ENCODE measurements at places on chromosomes 2 and 18.

DNA sequence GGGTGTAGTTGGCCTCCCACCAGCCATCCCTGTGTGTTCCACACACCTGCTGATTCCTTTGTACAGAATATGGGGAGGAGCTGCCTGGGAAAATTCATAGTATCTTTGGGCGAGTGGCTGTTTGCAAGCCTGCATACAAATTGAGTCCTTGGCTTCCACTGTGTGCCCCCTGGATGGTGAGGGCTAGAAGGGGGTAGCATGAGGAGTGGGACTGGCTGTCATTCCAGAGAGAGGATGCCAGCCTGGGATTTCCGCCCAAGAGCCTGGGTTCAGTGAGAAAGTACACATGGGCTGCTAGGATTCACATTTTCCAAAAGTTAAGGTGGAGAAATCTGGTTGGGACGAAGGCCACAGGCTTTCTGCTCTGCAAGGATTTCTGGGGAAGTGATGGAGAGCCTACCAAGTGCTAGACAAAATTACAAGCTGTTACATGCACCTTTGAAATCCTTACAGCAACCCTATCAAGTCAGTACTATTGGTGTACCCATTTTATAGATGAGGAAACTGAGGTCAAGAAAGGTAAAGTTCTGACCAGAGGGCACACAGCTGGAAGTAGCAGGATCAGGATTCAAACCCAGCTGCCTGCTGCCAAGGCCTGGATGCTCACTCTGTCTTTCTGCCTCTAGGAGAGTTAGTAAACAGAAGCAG lies 606 bp upstream of the TOGARAM2 start:
- no peak for DNase-seq

GRCh38 chr18:57942493-57942892 lies 101.5 kb upstream of the NEDD4L start:
- no peak for DNase-seq

- DNase-seq = no peak
Observed at GRCh38 chr2:141660232-141660631, 470.6 kb downstream of the LRP1B start.

DNA sequence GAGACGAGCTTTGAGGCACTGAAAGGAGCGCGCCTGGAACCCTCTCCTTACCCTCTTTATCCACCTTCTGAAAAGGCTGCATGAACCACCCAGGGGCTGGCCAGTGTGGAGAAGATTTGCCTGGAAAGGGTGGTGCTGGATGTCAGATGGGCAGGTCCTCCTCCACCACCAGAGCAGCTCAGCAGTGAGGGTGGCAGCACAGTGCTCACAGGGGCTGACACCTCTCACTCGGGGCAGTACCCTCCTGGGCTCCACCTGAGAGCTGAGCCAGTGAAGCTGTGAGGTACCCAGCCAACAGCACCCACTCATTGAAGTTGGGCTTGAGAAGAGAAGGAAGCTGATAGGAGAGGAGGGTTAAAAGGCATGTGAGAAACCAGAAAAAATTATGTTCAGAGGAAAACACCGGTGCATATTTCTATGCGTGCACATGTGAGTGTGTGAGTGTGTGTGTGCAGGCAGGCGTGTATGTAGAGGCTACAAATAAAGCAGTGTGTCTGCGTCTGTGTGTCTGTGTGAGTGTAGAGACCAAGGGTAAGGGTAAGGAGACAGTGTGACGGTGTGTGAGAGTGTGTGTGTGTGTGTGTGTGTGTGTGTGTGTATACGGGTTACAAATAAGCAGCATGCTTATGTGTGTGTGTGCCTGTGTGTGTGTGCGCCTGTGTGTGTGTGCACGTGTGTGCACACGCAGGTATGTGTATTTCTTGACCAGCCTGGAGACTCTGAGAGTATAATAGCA lies 40.7 kb downstream of the TEX44 start:
- DNase-seq = no peak

DNA sequence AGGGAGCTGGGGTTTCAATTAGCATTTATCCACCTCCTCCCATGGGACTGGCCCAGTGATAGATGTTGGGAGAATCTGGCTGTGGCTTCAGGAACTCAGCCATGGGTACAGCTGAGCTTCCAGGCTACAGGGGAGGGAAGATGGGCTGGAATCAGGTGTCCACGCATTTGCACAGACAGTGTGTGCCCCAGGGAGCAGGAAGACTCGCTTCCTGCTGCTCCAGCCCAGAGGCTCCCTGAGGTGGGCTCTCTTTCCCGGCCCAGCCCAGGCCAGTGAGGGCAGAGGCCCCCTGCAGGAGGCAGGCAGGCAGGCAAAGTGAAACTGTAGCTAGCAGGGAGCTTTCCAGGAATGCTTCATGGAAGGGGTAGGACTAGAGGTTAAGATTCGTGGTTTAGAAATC lies 28.7 kb downstream of the DYSF start:
- no peak for DNase-seq

GRCh38 chr18:23900994-23901393 lies 113.6 kb upstream of the TTC39C start:
- no peak for DNase-seq

DNA sequence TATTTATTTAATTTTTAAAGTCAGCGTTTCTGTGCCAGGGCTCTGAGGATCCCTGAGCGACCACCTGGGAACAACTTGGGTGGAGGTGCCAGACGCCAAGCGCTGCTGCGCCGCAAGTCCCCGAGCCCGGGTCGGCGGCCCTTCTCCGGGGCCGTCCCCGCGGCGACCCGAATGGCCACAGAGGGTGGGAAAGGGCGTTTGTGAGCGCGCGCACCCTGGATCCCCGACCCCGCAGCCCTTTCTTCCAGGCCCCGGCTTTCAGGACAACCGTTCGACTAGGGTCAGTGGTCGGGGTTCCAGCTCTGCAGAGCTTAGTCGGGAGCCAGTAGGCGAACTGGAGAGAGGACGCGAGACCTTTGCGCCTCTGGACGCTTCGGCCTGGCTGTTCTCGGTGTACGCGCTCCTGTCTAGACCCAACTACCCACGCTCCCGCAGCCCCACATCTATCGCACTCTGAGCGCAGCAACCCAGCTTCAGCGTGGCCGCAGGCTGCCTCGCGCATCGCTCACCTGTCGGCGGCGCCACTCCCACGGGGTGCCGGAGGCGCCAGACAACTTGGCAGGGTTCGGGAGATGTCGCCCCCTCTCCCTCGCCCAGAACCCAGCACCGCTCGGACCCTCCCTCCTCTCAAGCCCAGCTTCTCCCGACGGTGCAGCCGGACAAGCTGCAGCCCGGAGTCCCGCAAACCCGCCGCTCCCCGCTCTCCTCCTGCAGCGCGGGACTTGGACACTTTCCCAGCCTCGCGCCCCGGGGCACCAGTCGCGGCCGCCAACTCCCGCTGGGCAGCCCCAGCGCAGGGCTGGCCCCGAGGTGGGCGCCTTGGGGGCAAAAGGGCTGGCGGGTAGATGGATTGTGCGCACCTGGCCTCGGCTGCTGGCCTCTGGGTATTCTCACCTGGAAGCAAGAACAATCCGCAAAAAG lies 758 bp downstream of the LYPD1 start:
- DNase-seq = no peak

DNA sequence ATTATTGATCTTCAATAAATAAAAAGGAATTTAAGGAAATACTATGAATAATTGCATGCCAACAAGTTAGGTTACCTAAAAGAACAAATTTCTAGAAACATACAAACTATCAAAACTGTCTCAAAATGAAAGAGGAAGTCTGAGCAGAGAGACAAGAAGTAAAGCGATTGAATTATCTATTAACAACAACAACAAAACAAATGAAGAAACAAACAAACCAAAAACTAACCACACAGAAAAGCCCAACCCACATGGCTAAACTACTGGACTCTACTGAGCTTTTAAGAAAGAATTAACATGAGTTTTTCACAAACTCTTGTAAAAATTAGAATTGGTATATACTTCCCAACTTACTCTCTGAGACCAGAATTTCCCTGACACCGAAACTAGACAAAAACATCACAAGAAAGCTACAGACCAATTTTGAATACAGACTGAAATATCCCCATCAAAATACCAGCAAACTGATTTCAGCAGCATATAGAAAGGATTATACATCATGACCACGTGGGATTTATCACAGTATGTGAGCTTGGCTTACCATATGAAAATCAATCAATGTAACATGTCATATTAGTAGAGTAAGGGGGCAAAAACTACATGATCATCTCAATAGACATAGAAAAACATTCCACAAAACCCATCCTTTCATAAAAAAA lies 16.6 kb upstream of the GALNT1 start:
- no peak for DNase-seq

DNA sequence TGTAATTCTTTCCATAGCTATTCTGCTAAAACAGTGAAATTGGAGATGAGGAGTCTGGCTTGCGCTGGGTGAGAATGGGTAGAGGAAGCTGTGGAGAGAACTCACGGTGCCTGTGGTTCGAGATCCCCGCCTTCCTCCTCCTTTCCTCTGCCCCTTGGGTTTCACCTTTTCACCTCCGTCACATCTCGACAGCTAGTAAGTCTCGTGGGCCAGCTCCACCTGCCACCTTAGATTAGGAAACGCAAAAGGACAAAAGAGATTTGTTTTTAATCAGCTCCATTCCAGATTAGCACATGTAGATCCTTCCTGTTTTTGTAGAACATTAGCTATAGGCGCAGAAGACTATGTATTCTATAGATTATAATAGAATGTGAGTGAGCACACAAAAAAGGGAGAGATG lies 20.6 kb downstream of the TRIB2 start:
- DNase-seq = no peak

GRCh38 chr2:85248773-85249509 lies 78.8 kb downstream of the TGOLN2 start:
- DNase-seq = no peak

DNA sequence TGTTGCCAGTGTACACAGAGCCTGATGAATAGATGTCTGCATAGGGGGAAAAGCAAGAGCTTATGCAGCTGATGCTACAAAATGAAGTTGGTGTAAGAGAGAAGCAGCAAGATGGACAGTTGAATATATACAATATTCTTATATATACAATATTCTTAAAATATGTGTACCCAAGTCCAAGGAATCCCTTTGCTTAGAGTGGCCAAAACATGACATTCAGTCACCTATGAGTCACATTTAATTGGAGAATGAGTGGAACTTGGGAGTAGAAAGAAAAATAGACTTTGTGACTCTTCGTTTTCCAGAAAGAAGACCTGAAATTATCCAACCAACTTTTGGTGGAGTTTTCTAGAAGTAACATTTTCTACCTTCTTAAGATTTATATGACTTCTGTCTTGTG lies 81.8 kb downstream of the SCN9A start:
- DNase-seq = no peak

DNA sequence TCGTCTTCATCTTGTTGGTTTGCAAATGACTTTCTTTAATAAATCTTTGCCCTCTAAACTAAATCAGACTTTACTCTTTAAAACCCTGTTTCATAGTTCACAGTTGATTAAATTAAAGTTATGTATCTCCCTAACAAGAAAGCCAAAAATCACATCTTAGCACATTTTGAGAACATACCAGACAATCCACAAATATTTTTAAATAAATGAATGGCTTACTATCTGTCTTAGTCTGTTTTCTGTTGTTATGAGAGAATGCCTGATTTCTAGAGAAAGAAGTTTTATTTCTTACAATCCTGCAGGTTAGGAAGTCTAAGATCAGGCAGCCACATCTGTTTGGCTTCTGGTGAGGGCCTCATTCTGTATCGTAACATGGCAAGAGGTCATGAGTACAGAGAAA lies 1090.2 kb upstream of the PIK3C3 start:
- no peak for DNase-seq

DNA sequence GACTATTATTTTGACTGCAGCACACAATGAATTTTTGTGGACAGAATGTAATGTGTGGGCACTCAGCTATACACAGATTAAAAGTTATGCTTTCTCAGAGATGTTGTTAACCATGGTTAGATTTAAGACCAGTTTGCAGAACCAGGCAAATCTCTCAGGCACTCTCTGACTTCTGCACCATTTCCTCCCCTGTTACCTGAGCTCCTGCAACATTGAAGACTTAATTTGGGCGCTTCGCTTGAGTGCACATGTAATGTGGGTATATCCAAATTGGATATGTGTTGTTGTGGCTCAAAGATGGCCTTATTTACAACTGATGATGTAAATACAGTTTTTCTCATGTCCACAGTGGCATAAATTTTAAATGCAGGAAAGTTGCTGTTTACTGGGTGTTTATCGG lies 469.4 kb downstream of the PTPRM start:
- no peak for DNase-seq

DNA sequence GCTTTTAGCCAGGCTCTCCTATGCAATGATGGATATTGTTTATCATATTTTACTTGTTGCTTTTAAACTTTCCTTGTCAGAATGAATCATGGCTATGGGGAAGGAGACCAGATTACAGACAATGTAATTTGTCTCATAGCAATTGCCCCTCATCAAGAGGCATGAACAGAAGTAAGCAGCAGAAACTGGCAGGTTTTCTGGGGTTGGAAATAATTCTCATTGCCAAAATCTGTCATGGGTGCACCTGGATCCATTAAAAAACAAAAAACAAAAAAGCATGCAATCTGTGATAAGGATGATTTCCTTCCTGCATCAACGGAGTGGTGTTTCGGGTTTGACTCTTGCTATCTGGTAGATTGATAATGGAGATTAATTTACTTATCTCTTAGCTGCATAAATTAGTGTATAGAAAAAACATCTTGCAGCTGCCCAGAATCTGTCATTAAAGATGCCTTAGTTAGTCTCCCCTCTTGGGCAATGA lies 419.6 kb downstream of the SOX11 start:
- no peak for DNase-seq

- DNase-seq = no peak
Observed at GRCh38 chr2:165196411-165196810, 7.4 kb downstream of the SCN3A start.

GRCh38 chr2:62467100-62467474 lies 38.9 kb downstream of the TMEM17 start:
- DNase-seq = no peak

GRCh38 chr2:122163617-122164016 lies 408.2 kb downstream of the TSN start:
- no peak for DNase-seq

DNA sequence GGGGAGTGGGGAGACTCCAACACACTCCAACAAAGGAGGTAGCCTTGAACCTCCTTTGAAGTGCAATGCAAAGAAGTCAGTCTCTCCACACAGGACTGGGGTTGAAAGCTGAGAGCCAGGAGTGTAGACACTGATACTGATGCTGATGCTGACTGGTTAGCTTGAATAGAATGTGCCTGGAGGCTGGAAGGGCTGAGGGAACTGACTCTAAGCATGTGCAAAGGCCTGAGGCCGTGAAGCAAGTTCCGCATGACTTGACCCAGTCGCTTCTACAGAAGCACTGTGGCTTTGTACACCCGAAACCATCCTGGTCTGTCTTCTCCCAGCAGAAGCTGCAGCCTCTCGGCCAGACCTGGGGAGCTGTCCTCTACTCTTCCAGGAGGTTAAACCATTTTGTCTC lies 10.4 kb downstream of the FOXI3 start:
- DNase-seq = no peak

- DNase-seq = no peak
Observed at GRCh38 chr18:9275890-9276289, 58.7 kb upstream of the TWSG1 start.

- no peak for DNase-seq
Observed at GRCh38 chr2:233481368-233482142, 85.0 kb downstream of the USP40 start.

DNA sequence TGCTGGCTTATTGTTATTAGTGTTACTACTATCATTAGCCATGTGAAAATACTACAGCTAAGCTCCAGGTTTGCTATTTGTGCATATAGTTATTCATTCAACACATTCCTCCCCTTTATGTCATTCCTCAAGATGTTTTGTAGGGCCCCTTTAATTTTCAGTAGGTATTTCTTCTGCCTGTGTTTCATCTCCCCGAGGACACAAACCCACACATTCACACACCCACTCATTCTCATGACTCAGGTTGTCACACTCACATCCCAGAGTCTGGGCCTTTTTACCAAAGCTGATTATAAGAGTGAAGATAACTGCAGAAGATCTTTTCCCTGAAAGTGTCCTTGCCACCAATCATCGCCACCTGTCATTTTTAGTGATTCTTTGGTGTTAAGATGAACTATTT lies 68.6 kb upstream of the SPOPL start:
- no peak for DNase-seq

Data from stimulated activated CD4-positive, alpha-beta T cell treated with anti-CD3 and anti-CD28 coated beads, TNF-alpha, amount 100 ng/mL, for 48 hours (primary cell).